ENCODE measurements at places on chromosomes 16 and 17.

DNA sequence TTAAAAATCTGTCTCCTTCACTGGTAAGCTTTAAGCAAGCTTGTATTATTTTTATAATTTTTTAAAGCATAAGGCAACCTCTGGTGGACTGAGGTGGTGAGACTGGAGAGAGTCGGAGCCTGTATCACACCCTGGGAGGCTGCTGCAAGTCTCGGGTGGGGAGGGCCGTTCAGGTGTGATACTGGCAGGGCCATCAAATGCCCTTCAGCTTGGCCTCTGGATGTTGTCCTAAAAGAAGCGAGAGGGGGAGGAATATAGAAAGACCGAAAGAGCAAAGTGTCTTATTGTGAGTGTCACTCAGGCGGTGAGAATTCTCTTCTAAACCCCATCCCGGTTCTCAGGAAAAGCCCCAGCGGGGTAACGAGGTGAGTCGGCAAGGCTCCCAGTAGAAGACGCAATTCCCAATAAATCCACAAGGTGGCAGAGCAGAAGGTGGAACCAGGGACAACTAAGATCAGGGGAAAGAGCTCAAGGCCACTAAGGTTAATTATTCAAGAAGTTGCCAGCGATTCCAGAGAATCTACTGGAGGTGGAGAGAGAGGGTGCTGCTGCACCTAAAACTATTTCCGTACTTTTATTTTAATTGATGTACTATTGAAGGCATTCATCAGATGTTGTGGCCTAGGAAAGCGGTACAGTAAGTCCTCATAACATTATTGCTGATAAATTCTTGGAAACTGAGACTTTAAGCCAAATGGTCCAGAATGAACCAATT lies 14.1 kb downstream of the C17orf67 start:
- peak; percentile 59 for DNase-seq

- DNase-seq, result no peak
Observed at GRCh38 chr17:64063766-64064224, 43.4 kb upstream of the ICAM2 start.

- DNase-seq, result no peak
Observed at GRCh38 chr17:27552276-27552732, 78.7 kb upstream of the LGALS9 start.

GRCh38 chr17:81065500-81065899 lies 30.5 kb downstream of the BAIAP2 start:
- DNase-seq, result no peak

- no peak for DNase-seq
Observed at GRCh38 chr16:82999711-83000110, 372.9 kb downstream of the CDH13 start.
